ENCODE measurements at places on chromosomes 11 and 22.

- no peak for DNase-seq
Measured at GRCh38 chr22:46355996-46356471, 20.5 kb downstream of the TRMU start.

- DNase-seq = no peak
Measured at GRCh38 chr11:83642500-83642899, 356.3 kb upstream of the CCDC90B start.

DNA sequence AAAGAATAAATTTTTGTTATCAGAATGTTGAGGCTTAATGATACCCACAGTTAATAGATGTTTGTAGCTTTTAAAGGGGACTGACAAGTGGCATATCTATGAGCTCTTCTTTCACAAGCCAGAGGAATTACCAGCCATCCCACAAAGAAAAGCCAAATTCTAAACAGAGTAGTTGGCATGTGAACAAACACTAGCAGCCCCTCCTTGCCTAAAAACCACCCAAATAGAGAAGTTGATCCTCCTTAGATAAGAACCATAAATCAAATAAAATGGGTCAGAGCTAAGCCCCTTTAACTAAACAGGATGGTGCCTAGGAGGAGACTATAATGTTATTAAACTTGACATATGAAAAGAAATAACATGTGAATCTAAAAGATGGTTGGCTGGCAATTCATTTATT lies 11.4 kb downstream of the LPXN start:
- DNase-seq = no peak

- DNase-seq = no peak
Measured at GRCh38 chr11:11789735-11790369, 51.9 kb upstream of the USP47 start.

- DNase-seq = no peak
Measured at GRCh38 chr11:75195167-75195962, 44.5 kb downstream of the SLCO2B1 start.

DNA sequence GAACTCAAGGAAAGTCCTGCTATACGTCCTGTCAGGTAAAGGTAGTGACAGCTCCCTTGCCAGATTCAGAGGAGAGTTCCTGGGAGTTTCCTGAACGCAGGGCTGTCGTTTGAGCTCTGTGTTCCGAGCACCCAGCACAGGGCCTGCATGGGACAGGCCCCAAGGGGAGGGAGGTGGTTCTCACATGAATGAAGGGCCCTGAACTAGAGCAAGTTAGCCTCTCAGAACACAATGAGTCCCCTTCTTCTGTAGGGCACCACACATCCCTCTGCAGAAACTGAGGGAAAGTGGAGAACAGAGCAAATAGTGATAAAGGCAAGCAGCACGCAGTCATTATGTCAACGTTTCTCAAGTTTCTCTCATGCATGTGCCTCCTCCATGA lies 35.3 kb downstream of the NEU3 start:
- no peak for DNase-seq
